ENCODE measurements at places on chromosomes 16 and 17.

- DNase-seq: no peak
These were observed 742 bp upstream of the SLC9A5 start for GRCh38 chr16:67248073-67248400.

DNA sequence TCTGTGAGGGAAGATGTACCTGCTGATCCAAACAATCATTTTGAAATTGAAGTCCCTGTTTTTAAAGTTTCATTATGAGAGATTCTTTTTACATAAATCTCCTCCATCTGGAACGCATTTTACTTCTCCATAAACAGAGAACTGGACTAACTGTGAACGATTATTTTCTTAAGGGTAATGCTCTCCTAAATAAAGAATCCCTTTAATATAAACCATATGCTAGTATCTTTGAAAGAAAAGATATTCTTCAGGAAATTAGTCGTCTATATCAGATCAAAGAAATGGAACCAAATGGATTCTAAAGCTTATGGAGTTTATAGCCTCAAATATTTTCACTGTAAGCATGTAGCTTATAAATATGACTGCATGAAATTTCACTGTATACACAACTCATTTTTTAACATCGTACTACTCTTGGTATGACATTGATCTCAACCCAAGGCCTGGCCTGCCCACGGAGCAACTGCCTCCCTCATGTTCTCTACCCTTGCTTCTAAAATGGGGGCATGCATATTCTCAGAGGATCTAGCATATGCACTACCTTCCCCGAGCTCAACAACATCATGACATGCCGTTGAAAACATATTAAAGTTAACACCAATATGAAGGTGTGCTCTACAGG, 66.4 kb downstream of the MYH10 start:
- no peak for DNase-seq

GRCh38 chr16:46918905-46919792, 35.0 kb downstream of the GPT2 start:
- peak; percentile 28 for DNase-seq

DNA sequence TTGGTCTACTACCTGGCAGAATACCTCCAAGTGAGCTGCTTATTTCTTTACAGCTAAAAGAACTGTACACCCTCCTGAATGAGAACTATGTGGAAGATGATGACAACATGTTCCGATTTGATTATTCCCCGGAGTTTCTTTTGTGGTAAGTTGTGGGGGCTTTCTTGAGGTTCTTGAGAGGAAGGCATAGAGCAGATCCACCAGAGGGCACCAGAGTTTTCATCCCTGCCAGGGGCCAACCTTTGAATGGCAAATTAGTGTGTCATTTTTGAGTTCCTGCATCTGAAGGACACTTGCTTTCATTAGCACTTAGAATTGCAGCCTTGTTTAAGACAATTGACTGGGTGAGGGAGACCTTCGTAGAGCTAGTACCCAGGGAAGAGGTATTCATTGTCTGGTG, 35.0 kb downstream of the NMT1 start:
- DNase-seq: no peak

DNA sequence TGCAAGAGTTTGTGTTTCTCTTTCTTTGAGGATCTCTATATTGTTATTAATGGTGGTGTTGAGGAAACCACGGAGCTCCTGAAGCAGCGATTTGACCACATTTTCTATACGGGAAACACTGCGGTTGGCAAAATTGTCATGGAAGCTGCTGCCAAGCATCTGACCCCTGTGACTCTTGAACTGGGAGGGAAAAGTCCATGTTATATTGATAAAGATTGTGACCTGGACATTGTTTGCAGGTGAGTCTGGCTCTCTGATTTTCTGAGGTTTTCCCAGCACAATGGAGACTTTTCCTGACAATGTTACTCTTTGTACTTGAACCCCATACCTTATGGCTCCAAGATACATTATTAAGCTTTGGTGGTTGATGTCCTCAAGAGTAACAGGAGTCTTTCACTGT, 7.8 kb downstream of the ALDH3A2 start:
- no peak for DNase-seq

GRCh38 chr16:78288888-78289287, 189.4 kb downstream of the WWOX start:
- no peak for DNase-seq

- DNase-seq: no peak
These were observed 70.5 kb downstream of the COPRS start for GRCh38 chr17:31788571-31788946.

DNA sequence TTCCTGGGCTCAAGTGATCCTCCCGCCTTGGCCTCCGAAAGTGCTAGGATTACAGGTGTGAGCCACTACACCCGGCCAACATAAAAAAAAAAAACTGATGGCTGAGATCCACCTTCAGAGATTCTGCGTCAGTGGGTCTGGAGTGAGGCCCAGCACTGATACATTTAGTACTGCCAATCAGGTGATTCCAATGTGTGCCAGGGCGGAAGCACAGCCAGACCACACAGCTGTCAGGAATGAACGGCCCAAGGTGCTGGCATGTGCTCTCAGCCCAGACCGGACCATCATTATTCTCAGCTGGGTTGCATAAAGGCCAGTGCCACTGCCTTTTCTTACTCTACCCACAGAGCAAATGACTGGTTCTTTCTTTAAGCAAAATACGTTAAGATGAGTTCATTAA, 1.2 kb upstream of the BCO1 start:
- DNase-seq: peak; percentile 86

DNA sequence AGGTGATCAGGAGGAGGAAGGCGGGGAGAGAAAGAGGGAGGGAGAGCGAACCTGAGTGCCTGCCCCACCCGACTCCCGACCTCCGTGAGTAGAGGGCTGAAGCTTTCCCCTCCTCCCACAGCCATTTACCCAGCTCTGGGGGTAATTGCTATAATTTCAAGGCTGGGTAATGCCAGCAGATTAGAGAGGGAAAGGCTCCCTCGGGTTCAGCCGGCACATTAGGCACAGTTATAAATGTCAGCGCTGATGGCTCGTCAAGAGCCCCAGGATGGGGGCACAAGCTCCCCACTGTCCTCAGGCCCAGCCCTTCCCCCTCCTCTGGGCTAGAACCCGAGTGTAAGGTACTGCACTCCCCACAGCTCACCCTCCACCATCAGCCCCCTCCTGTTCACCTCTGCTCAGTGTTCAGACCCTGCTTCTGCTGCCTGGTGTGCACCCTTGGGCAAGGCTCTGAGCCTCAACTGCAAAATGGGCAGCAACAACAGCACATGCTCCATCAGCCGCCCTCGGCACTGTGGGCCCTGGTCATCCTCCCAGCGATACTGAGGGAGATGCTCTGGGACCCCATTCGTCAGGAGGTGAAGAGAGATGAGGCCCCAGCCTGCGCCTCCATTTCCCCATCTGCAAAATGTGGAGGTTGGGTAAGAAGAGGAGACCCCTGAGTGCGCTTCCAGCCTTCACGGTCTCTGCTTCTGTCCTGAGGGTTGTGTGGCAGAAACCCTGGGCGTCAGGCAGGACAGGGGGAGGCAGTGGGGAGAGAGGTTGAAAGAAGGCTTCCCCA, 77.2 kb downstream of the NT5M start:
- DNase-seq: no peak

DNA sequence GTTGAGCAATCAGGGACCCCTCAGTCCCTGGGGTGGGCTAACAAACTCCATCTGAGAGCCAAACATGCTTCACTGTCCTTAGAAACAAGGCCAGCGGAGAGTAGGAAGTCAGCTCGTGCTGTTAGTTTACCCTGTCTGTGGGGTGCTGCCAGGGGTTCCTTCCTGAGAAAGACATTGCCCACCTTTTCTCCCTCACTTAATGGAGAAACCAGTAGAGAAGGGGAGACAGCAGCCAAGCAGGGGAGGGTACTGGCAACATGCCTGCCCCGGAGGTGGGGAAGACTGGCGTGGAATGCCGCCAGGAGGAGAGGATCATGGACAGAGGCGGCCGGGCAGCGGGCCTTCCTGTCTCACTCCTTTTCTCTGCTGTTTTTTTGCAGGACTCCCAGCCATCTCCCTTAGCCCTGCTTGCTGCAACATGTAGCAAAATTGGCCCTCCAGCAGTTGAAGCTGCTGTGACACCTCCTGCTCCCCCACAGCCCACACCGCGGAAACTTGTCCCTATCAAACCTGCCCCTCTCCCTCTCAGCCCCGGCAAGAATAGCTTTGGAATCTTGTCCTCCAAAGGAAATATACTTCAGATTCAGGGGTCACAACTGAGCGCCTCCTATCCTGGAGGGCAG, 19.9 kb downstream of the SP2 start:
- no peak for DNase-seq

- DNase-seq: no peak
These were observed 62.9 kb downstream of the MAP2K6 start for GRCh38 chr17:69477204-69477902.

- DNase-seq: no peak
These were observed 912 bp downstream of the COQ7 start for GRCh38 chr16:19068237-19068815.

- no peak for DNase-seq
These were observed 5.9 kb downstream of the BAHCC1 start for GRCh38 chr17:81400996-81401722.

DNA sequence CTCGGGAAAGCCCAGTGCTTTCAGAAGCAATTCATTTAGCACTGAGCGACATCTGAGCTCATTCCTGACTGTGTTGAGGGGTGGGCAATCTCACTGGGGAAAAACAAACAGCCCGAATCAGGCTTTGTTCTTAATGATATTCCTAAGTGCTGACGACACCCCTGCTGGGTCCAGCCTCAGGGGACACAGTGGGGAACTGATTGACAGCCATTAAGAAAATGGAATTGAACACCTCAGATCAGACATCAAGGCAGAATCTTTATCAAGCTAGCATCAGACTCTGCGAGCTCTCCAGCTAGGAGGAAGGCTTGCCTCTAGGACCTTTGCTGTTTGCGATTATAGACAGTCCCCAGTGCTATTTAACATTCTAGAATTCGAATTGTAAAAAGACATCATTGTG, 22.5 kb upstream of the LYRM9 start:
- no peak for DNase-seq

GRCh38 chr16:72739577-72739976, 308.4 kb downstream of the ZFHX3 start:
- no peak for DNase-seq

GRCh38 chr17:61967729-61968128, 39.9 kb upstream of the INTS2 start:
- DNase-seq: no peak

GRCh38 chr17:32136856-32137255, 5.4 kb upstream of the RHOT1 start:
- DNase-seq: no peak

GRCh38 chr16:59514651-59515050, 780.5 kb upstream of the GOT2 start:
- DNase-seq: no peak

DNA sequence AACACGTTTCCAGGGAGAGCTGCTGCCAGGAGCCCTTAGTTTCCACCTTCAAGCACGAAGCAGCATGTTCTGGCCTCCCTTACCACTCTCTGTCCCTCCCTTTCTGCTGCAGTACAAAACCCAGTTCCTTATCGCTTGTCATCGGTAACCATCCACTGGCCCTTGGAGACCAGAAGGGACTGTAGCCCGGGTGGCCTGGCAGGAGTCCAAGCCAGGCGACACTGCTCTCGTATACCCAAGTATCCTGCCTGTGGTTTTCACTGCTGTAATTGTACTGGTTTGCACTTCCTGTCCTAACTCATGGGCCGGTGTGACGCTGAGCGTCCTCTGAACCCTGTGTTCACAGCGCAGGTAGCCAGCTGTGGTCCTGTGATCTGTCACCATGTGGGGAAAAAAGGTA, 81.1 kb downstream of the MAF start:
- peak; percentile 11 for DNase-seq

- DNase-seq: no peak
These were observed 95.7 kb upstream of the SOX9 start for GRCh38 chr17:72025113-72025512.

- DNase-seq: peak; percentile 96
These were observed at the start of gene HSBP1 for GRCh38 chr16:83807710-83808572. Gene HSBP1, plus strand, starts transcription at chr16:83807978. Its CDS starts 99 bp downstream, at chr16:83808077.

DNA sequence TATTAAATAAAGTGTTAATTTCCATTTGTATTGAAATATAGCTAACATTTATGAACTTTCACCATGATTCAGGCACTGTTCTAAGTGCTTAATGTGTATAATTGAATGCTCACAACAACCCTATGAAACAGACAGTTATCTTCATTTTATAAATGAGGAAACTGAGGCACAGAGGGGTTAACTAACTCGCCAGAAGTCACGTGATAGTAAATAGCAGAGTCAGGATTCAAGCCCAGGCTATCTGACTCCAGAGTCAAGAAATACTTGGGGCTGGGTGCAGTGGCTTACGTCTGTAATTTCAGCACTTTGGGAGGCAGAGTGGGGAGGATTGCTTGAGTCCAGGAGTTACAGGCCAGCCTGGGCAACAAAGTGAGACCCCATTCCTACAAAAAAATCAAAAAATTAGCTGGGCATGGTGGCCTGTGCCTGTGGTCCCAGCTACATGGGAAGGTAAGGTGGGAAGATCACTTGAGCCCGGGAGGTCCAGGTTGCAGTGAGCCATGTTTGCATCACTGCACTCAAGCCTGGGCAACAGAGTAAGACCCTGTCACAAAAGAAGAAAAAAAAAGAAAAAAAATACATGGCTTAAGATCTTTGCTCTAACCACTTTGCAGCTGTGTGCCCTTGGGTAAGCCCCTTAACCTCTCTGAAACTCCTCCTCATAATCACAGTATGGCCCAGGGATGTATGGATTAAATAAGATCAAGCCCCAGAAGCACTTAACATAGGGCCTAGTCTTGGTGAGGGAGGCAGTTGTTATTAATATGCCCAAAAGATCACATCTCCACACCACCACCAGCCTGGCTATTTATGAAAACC, 29.0 kb downstream of the WSB1 start:
- DNase-seq: peak; percentile 9

All from mucosa of gallbladder (tissue), 1 donor.